ENCODE measurements at places on chromosomes 1 and 21.

DNA sequence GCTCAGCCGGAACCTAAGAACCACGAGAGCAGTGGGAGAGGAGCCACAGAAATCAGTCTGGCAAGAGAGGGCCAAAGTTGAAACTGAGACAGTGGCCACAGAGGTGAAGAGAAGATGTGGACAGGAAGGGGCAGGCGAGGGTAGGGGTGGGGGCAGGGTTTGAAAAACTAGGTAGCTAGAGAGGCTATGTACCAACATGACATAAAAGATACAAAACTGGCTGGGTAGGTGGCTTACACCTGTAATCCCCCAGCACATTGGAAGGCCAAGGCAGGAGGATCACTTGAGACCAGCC lies 28.4 kb upstream of the TIAM1 start:
- no peak for DNase-seq

DNA sequence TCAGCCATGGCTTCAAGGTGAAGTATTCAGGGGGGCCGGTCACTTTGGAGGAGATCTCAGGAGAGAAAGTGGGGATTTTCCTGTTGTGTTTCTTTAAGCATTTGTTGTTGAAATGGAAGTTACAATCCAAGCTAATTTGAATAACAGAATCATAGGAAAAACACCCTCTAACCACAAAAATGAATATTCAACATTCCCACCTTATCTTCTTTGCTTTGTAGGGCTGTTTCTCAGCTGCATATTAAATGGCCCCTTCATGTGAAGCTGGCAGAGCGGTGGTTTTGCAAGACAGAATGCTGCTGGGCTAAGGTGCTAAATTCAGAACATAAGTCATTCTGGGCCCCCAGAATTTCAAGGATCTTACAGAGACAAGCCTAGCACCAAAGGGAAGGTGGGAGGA lies 279.0 kb downstream of the RRAGC start:
- DNase-seq, result no peak

GRCh38 chr1:81832573-81832972 lies 31.8 kb downstream of the ADGRL2 start:
- no peak for DNase-seq

DNA sequence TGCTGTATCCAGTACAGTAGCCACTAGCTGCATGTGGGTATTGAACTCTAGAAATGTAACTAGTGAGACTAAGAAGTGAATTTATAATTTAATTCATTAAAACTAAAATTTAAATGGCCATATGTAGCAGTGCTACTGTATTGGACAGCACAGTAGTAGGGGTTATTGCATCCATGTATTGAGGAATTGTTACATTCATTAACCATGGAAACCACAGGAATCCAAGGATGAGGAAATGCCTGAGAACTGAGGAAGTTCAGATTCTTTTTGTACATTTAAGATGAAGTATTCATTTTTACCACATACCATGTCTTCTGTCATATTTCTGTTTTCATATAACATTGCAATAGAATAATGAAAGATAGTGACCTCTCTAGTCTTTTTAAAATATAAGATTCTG lies 2.6 kb downstream of the MTF2 start:
- no peak for DNase-seq

GRCh38 chr1:107691540-107691939 lies 273.4 kb downstream of the VAV3 start:
- DNase-seq, result no peak

DNA sequence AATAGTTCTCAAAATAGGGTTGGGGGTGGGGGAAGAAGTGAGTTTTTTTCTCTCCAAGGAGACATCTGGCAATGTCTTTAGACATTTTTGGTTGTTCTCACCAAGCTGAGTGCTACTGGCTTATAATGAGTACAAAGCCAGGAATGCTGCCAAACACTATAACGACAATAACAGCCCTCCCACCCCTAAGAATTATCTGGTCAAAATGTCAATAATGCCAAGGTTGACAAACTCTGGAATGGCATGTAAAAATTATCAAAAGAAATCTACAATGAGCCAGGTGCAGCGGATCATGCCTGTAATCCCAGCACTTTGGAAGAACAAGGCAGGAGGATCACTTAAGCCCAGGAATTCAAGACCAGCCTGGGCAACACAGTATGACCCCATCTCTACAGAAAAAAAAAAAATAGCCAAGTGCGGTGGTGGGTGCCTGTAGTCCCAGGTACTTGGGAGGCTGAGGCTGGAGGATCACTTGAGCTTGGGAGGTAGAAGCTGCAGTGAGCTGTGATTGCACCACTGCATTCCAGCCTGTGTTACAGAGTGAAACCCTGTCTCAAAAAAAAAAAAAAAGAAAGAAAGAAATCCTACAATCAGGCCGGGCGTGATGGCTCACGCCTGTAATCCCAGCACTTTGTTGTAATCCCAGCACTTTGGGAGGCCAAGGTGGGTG lies 2.5 kb downstream of the ATP5PF start:
- no peak for DNase-seq

GRCh38 chr1:200558866-200559459 lies 61.6 kb downstream of the KIF14 start:
- peak; percentile 65 for DNase-seq

GRCh38 chr1:162753998-162754585 lies 36.4 kb upstream of the HSD17B7 start:
- no peak for DNase-seq

GRCh38 chr1:201697174-201697573 lies 131.8 kb upstream of the IPO9 start:
- peak; percentile 32 for DNase-seq

DNA sequence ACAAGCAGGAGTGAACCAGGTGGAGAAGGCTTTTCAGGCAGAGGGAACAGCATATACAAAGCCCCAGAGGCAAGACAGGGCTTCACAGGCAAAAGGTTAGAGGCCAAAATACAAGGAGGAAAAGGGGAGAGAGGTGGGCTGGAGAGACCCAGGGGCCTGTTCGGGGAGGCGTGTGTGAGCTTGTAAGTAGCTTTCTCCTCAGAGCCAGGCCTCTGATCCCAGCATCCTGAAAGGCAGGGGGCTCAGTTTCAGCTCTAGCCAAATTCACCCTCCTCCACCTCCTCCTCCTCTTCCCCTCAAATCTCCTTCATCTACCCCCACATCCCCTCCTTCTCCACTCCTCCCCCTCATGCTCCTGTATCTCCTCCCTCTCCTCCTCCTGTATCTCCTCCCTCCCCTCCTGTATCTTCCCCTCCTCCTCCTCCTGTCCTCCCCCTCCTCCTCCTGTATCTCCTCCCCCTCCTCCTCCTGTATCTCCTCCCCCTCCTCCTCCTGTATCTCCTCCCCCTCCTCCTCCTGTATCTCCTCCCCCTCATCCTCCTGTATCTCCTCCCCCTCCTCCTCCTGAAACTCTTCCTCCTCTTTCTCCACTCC lies 148.6 kb downstream of the ST6GALNAC5 start:
- peak; percentile 93 for DNase-seq

DNA sequence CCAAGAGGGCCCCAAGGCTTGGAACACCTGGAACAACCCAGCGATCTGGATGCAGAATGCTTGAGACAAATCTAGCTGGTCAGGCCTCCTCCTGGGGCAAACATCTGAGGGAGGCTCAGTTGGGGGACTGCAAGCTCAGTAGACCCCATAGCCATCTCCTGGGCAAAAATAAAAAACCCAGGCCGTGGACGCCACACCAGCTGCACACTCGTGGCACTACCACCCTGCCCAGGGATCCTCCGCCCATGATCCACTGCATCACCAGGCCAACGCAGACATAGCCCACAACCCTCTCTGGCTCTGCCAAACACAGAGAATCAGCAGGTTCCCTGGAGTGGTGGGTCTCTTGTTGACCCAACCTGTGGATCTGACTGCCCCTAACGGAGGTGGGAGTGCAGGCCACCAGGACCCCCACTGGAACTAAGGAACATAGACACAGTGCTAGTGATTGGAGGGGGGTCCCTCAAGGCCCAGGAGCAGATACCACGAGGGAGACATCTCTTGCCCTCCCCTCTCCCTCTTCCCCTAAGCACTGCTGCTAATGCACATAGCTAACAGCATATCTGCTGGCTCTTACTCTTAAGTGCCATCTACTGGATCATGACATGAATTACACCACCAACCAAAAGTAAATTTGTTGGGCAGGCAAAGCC lies 147.2 kb downstream of the CHD1L start:
- DNase-seq, result peak; percentile 70

DNA sequence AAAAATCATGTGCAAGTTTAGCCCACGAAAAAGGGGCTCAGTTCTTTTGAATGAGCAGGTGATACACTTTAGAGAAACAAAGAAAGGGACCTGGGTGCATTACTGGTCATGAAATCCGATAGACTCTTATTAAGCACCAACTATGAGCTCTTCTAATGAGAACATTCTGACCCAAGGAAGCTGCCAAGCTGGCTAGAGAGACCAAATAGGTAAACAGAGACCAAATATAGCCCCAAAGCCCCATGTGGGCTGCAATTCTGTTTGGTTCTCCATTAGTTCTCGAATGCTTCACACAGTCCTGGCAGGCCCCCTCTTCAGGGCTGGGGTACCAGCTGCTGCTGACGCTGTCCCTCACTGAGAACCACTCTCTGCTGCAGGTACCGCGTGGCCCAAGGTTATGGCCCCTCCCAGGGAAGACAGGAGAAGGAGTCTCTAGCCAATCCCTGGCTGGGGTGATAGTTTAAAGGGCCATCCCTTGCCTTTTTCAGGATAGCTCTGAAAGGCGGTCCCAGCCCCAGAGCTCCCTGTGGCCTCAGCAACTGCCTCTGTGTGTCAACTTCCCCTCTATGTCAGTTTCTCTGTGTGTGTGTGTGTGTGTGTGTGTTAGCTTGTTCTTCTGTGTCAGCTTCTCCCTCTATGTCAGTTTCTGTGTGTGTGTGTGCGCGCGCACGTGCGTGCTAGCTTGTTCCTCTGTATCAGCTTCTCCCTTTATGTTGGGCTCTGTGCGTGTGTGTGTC lies 7.1 kb upstream of the UBXN10 start:
- DNase-seq, result no peak

- DNase-seq, result no peak
Measured at GRCh38 chr21:37557261-37557950, 190.8 kb downstream of the DYRK1A start.

- no peak for DNase-seq
Measured at GRCh38 chr21:45199201-45199600, 88.5 kb downstream of the POFUT2 start.

GRCh38 chr1:153346077-153346723 lies 2.4 kb downstream of the PGLYRP4 start:
- no peak for DNase-seq

- DNase-seq, result no peak
Measured at GRCh38 chr1:151673407-151673806, 43.2 kb downstream of the CELF3 start.

DNA sequence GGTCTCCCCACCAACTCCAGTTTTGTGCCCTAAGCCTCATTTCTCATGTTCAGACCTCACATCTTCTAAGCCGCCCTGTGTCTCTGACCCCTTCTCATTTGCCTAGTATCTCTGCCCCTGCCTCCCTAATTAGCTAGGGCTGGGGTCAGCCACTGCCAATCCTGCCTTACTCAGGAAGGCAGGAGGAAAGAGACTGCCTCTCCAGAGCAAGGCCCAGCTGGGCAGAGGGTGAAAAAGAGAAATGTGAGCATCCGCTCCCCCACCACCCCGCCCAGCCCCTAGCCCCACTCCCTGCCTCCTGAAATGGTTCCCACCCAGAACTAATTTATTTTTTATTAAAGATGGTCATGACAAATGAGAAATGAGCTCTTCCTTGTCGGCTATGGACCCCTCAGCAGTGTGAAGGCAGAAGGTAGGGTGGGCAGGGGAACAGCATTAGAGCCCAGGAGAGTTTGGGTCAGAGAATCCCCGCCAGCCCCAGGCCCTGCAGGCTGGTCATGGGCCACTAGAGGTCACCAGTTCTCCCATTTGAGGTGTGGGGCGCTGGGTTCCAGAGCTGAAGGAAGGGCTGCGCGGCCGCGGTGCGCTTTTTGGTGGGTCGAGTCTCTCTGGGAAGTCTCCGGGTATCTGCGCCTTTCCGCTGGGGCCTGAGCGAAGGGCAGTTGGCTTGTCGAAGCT lies 11.5 kb downstream of the ADAMTSL4 start:
- peak; percentile 95 for DNase-seq

GRCh38 chr1:34918977-34919561 lies 10.4 kb downstream of the DLGAP3 start:
- peak; percentile 63 for DNase-seq

- DNase-seq, result no peak
Measured at GRCh38 chr1:207988326-207989165, 77.6 kb upstream of the CD34 start.

- DNase-seq, result peak; percentile 81
Measured at GRCh38 chr1:83931658-83932253, 67.2 kb downstream of the TTLL7 start.

DNA sequence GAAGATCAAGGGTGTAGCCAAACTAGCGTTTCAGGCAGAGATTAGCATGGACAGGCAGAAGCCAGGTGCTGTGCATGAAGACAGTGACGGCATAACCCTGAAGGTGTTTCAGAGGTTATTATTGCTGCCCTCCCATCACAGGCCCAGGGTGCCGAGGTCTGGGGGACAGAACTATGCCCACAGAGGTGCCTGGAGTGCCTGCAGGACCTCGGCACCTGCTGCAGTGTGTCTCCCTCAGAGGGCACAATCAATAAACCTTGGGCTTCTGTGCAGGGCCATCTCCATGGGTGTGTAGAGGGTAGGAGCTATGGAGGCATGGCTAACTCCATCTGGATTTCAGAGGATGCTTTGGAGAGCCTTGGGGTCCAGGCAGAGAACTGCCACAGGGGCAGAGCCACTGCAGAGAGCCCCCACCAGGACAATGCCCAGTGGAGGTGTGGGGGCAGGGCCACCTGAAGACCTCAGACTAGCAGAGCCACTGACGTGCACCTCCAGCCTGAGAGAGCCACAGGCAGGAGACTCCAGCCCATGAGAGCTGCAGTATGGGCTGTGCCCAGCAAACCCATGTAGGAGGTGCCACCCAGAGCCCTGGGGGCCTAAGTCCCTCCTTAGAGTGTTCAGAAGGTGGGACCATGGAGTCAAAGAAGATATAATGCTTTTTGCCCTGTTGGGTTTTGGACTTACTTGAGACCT lies 5.7 kb upstream of the ABCG1 start:
- DNase-seq, result no peak
